ENCODE measurements at places on chromosomes 6 and 20. TPM values are rescaled to one million over a fixed set of nuclear protein-coding genes. Genes with fewer than 3 reads are reported as not detected.

SUMO4 gene
- total RNA-seq = 11.4 TPM

RNF8 gene
- total RNA-seq = 18.5 TPM

ZDHHC14 gene
- 3.6 TPM for total RNA-seq

GRCh38 chr6:156752666-156753301, 24.4 kb upstream of the ARID1B start:
- no peak for DNase-seq

DNA sequence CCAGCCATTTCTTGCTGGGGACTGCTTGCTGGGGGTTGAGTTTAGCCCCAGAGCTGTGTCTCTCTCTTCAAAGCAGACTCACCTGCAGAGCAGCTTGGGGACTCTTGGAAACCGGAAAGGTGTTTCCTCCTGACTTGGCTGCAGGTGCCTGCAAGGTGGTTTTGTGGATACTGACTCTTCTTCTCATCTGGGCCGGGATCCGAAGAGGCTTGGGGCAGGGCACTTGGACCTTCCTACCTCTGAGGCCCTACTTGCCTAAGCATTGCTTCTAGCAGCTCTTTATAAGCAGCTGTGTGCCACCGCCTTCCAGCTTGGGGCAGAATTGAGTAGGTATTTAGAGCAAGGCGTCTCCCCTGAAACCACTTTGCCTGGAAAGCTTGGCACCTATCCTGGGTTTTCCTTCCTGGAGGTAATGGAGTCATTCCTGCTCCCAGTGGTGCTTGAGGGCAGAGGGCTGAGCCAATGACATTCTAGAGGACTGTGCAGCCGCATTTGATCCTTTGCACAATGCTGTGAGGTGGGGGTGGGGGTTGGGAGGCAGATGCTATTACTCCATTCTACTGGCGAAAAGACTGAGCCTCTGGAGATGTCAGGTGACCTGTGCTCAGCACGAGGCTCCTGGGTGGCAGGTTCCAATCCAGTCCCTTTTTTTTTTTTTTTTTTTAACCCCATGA, 3.4 kb upstream of the CTSZ start:
- no peak for DNase-seq

GRCh38 chr20:58584881-58585752, 66.0 kb upstream of the STX16 start:
- DNase-seq = no peak

DNA sequence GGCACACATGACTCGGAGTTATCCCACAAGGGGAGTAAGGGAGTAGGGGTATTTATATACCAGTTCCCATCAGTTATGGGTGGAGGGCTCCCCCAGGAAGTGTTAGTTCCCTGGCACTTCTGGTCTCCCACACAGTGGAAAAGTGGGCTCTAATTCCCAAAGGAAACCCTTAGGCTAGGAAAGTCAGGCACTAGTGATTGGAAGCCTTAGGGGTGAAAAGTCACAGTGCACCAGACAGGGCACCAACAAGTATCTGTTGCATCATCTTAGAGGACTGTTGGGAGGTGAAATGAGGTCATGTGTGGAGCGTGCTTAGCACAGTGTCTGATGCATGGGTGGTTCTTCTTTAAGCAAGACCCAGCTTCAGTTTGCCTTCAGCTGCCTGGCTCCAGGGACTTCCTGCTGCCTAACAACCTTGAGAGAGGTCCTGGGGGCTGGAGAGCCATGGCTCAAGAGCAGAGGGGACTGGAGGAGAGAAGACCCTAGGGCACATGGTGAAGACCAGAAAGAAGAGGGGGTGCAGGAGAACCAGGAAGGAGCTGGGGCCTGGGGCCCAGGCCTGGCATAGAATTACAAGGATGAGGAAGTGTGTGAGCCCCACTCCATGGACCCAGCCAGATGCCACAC, 7.5 kb upstream of the FOXP4 start:
- no peak for DNase-seq

KCNK16 gene
- total RNA-seq = not detected

PI3 gene
- not detected for total RNA-seq

- no peak for DNase-seq
These were observed 1.1 kb upstream of the SAMD5 start for GRCh38 chr6:147507162-147508041.

IER3 gene
- 15.4 TPM for total RNA-seq

GRCh38 chr6:160226118-160226591, 32.5 kb downstream of the SLC22A2 start:
- no peak for DNase-seq

C20orf202 gene
- total RNA-seq = 0.41 TPM

DNA sequence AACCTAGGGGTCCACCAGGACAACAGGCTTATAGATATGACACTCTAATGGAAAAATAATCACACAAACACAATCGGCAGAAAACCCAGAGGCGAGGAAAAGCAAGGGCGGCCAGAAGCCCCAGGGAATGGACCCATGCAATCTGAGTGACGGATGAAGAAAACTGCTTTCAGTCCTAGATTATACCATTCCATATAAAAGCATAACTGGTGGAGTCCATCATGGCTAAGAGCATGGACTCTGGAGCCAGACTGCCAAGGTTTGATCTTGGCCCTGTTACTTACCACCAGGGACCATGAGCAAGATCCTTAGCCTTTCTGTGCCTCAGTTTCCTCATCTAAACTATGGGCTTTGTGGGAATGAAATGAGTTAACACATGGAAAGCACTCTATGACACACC, 3.7 kb downstream of the SLC22A16 start:
- no peak for DNase-seq

DNAAF9 gene
- total RNA-seq = 6.2 TPM

DNA sequence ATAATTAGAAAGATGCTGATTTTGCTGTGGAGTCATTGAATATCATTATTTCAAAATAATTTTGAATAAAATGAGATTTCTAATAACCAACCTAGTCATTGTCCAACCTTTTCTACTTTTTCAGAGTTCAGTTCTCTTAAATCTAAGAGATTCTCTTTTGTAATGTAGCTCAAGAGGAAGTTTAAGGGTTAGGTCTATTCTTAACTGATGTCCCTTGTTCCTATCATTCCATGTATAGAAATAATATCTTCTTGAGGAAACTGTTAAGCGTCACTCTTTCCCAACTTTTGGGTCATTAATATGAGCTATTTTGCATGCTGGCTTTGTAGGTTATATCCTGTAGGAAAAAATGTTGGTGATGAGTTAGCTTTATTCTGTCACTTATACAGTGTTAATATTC, 27.0 kb downstream of the RNF144B start:
- DNase-seq = no peak

- DNase-seq = no peak
These were observed 62.3 kb downstream of the TRMT11 start for GRCh38 chr6:126048635-126049034.

FGD2 gene
- 7.4 TPM for total RNA-seq

- no peak for DNase-seq
These were observed 296.5 kb downstream of the SMOC2 start for GRCh38 chr6:168737481-168737880.

GTF3C6 gene
- 21.4 TPM for total RNA-seq

- DNase-seq = no peak
These were observed 1.2 kb upstream of the SRPK1 start for GRCh38 chr6:35922139-35922554.

PHACTR3 gene
- total RNA-seq = not detected

DNA sequence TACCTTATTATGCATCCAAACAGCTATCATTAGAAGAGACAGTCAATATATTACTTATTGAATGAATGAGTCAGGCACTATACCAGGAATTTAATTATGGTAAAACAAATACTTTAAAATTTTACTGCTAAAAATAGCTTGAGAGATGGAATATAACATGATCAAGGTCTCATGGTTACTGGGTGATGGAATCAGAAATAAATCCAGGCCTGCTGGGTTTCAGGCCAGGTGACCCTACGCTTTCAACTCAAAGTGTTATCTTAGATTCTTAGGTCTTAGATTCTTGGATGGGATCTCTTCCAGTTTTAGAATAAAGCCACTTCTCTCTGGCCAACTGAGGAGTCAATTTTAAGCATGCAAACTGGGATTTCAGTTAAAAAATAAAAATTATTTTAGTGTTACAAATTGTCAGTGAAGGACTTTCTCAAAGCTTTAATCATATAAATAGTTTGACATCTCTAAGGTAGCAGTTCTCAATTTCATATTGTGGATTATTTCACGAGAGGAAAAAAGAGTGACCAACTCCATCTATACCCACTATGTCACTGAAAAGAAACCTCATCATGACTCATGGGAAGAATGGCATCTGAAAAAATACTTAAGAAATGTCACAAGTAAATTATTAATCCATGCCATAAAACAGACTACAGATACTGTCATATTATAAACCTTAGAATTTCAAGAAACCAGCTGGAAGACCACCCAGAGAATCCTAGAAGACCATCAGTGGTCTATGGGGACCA, 283.4 kb upstream of the RUNX2 start:
- DNase-seq = no peak

- no peak for DNase-seq
These were observed 17.2 kb upstream of the PREX1 start for GRCh38 chr20:48844996-48845395.

GRCh38 chr20:53828682-53829254, 235.1 kb upstream of the ZNF217 start:
- no peak for DNase-seq

DNA sequence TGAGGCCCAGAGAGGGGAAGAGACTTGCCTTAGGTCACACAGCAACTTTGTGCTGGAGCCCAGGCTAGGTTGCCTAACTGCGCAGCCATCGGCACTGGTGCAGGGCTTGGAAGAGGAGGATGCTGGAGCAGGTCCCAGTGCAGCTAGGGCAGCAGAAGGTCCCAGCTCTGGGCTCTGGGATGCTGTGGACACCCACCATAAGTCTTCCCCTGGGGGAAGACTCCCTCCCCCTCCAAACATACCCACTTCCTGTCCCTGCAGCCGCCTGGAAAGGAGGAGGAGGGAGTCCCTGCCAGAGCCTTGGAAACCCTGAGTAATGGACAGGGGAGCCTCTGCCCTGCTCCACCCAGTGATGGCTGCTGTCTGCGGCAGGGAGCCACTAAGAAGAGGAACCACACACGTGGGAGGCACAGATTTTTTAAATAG, 93.6 kb downstream of the NCR2 start:
- DNase-seq = no peak

Data from T-cell (primary cell).